ENCODE measurements at places on chromosomes 6 and 20.

DNA sequence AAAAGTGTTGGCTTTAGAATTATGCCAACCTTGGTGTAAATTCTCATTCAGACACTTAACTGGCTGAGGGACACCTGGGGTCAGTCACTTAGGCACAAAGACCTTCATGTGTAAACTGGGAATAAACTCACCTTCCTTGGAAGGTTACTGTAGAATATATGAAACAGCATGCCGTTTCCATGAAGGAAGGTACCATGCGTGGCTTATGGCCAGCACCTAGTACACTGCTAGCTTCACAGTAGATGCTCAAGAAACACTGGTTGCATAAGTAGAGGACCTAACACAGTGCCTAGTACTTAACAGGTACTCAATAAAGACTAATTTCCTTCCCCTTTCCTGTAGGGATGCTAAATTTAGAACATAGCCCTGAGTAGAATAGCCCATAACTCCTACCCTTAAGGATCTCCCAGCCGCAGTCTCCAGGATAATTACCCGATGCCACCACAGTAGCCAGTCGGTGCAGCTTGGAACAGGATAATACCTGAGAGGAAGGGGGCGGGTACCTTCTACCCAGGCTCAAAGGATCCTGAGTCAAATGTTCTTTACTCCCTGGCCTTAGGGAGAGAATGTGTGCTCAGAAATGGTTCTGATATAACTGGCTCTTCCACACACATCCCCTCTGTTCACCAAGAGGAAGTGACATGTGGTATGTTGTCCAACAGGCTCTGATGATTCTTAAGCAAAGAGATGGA is 3.6 kb downstream of the BCL2L1 start:
- DNase-seq, result no peak

- DNase-seq, result no peak
Measured at GRCh38 chr6:169163411-169163901, 90.2 kb downstream of the THBS2 start.

GRCh38 chr6:148934539-148934938 is 187.7 kb downstream of the UST start:
- no peak for DNase-seq

GRCh38 chr6:52417675-52418111 is 2.4 kb upstream of the EFHC1 start:
- no peak for DNase-seq

- no peak for DNase-seq
Measured at GRCh38 chr6:25617997-25618396, 34.0 kb upstream of the SCGN start.

All from ovary (tissue), 10 donors.